GM12864 (cell line): ENCODE measurements at places on chromosomes 3 and 15.

DNA sequence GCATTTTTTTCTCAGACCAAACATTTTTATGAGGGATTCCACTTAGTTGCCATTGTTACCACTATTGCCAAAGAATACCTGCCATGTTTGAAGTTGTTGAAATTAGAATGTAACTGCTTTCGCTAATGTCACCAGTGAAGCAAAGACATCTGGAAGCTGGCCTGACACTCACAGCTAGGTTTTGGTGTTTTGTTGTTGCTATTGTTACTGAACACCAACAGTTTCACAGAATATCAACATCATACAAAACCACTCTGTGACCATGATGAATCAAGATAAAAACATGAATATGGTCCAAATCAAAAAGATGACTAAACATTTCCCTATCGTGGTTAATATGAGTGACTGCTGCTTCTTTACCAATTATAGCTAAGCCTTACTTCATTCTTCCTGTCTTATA, 6.9 kb upstream of the CFAP20DC start:
- DNase-seq, result no peak

DNA sequence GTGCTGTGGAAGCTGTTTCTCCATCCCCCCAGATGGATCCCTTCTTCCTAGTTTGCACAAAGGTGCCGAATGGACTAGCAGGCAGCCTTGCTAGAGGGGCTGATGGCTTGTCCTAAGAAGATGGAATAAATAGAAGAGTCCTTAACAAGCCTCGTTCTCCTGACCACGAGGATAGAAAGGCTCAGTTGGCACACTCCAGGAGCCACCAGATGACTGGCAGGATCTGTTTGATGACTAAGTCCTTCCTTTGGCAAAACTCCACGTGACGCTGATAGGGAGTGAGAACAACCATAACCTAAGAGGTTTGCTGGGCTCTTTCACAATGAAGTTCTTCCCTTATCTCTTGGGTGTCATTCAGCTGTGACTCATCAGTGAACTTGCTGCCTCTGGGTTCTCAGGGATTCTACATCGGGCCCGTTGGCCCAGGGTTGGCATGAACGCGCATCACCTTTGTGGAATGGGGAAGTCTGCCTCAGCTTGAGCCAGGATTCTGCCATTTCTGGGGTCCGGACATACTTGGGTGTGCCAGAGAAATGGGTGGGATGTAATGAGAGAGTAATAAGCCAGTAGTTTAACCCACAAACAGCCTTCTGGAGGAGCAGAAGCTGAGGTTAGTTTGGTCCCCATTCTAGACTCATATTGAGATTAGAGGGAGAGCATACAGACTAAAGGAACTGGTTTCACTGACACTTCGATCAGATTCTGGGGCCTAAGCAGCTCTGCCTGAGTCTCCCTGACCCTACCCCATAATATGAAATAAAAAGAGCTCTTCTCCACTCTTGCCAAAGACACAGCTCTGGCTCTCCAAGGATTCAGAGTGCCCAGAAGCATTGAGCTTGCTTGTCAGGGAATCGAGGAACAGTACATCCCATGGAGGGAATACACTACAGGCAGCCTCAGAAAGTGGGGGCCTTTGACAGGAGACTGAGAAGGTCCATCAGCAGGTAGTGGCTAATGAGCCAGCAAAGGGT, 2.0 kb upstream of the MELTF start:
- DNase-seq, result no peak

DNA sequence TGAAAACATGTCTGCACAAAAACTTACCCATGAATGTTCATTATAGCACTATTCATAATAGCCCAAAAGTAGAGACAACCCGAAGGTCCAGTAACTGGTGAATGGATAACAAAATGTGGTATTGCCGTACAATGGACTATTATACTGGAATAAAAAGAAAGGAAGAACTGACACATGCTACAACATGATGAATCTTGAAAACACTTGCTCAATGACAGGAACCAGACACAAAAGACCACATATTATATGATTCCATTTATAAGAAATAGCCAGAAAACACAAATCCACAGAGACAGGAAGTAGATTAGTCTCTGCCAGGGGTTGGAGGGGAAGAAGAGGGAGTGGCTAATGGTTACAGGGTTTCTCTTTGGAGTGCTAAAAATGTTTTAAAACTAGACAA, 18.3 kb downstream of the SHC4 start:
- DNase-seq, result no peak

GRCh38 chr15:88139936-88140335, 116.6 kb downstream of the NTRK3 start:
- no peak for DNase-seq

DNA sequence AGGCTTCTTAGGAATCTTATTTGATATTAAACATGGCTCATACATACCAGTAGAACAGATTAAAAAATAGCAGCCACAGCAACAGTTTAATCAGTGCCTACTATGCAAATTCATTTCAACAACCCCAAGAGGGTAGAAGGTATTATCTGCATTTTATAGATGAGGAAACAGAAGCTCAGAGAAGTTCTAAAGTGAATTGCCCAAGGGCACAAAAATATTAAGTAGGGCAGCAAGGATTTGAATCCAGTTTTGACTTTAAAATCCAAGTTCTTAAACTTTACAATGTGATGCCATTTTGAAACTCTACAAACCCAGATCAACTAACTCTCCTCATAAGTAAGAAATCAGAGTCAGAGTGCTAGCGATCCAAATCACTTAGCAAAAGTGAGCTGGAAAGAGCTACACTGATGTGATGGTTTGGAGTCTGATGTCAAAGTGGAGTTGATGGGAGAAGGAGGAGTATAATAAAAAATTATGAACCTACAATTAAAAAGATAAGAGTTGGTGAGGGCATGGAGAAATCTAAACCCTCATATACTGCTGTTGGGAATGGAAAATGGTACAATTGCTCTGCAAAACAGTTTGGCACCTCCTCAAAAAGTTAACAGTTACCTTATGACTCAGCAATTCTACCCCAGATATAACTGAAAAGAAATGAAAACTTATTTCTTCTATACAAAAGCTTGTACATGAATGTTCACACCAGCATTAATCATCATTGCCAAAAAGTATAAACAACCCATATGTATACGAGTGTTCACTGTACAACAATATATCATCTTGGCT, 51.0 kb upstream of the PLXND1 start:
- DNase-seq, result no peak

GRCh38 chr15:85755942-85756341, 38.8 kb downstream of the KLHL25 start:
- no peak for DNase-seq

GRCh38 chr15:51367322-51367976, 26.0 kb downstream of the GLDN start:
- DNase-seq, result no peak

DNA sequence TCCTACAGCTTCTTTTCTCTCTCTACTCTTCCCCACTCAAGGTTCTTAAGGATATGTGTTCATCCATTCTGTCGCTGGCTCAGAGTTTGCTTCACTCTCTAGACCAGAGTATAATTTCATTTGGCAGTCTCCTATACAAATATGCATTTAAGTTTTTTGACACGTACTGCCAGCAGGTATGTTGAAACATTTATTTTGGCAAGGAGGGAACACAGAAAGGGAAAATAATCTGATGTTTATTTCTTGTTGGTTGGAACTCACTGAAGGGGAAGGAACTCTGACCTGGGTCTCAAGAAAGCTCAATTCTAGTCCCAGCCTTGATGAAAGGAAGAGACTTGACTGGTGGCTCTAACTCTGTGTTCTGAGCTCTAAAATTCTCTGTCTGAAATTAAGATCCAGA, 21.6 kb downstream of the FANCD2 start:
- DNase-seq, result no peak

GRCh38 chr3:134190250-134190649, 60.4 kb downstream of the RYK start:
- no peak for DNase-seq

GRCh38 chr15:101510212-101511197, 21.0 kb upstream of the PCSK6 start:
- no peak for DNase-seq
